ENCODE measurements at places on chromosomes 4 and X.

GRCh38 chr4:164956766-164957643, 20.5 kb downstream of the TRIM61 start:
- peak; percentile 93 for DNase-seq

DNA sequence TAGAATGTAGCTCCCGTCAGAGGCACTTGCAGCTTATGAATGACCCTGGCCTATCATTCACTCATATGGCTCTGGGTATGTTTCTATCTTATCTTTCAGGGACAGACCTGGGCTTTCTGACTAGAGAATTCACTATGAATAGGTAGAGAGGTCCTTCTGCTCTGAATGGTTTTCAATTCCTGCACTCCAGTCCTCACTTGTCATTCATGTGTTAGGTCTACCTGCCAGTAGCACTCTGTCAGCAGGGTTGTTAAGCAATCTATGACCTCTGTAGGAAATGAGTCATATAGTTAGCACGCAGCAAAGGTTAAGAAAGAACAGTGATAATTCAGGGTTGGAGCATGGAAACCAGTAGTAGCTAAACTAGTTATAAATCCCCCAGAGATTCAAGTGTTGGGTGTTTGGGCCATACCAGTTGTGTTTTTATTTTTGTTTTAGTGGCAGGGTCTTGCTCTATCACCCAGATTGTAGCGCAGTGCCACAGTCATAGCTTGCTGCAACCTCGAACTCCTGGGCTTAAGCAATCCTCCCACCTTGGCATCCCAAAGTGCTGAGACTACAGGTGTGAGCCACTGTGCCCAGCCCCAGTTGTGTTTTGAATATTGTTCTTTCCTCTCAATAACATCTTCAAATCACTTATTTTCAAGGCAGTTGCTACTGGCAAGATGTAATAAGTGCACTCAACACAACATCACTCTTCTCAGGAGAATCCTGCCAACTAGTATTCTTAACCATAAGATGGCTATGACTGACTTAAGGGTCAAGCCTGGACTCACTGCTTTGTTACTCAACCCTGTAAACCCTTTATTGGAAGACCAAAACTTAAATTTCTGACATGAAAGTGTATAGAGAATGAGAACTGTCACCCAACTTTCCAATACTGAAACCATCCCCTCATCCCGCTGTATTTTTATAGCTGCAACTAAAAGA, 25.1 kb downstream of the ARL13A start:
- no peak for DNase-seq

GRCh38 chr4:99832321-99832720, 15.7 kb downstream of the DAPP1 start:
- DNase-seq: no peak

DNA sequence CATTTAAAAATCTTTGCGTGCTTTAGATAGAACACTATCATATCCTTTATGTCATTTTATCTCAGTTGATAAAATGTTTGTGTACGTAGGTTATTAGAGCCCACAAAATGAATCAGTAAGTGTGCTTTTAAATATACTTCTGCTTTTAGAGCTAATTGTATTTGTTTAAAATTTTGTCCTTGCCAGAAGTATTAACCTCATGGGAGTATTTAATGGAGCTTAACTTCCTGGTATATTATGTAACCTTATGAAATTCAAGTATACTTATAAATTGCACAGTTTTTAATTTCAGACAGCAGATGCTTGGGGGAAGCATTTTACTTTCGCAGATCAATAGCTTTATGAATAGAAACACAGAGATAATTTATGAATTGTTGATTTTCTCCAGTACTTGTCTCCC, 90.2 kb downstream of the DIPK2B start:
- DNase-seq: no peak

- no peak for DNase-seq
Observed at GRCh38 chrX:1945879-1946278, 331.0 kb downstream of the ASMT start.

Data from posterior cingulate gyrus (tissue), 11 donors.